Dermis lymphatic vessel endothelial cell (primary cell): ENCODE measurements at places on chromosomes 11 and 22. TPM values are rescaled to one million over a fixed set of nuclear protein-coding genes. Genes with fewer than 3 reads are reported as not detected.

TMEM86A gene
- total RNA-seq, result 4.8 and 5.3 TPM in 2 replicates

P2RY6 gene
- 0.11 and 0.17 TPM in 2 replicates for total RNA-seq

MS4A6E gene
- total RNA-seq, result not detected in 2 replicates

LRP4 gene
- 0.54 and 1.1 TPM in 2 replicates for total RNA-seq

TMPRSS4 gene
- total RNA-seq, result not detected in 2 replicates

APOL6 gene
- total RNA-seq, result 13.7 and 14.7 TPM in 2 replicates

YPEL4 gene
- total RNA-seq, result 0.09 and 0.11 TPM in 2 replicates
